ENCODE measurements at places on chromosomes 6 and 20. TPM values are rescaled to one million over a fixed set of nuclear protein-coding genes. Genes with fewer than 3 reads are reported as not detected.

KCNK16 gene
- not detected for total RNA-seq

FUT9 gene
- not detected for total RNA-seq

KIF25 gene
- not detected for total RNA-seq

C6orf52 gene
- total RNA-seq: not detected

TCF15 gene
- 0.09 TPM for total RNA-seq

SPATS1 gene
- total RNA-seq: not detected

LPA gene
- not detected for total RNA-seq
